ENCODE measurements at places on chromosomes 2 and 18.

GRCh38 chr2:239323447-239323846, 77.4 kb downstream of the HDAC4 start:
- DNase-seq = no peak

GRCh38 chr2:24076849-24077534, 866 bp upstream of the SF3B6 start:
- DNase-seq = no peak

DNA sequence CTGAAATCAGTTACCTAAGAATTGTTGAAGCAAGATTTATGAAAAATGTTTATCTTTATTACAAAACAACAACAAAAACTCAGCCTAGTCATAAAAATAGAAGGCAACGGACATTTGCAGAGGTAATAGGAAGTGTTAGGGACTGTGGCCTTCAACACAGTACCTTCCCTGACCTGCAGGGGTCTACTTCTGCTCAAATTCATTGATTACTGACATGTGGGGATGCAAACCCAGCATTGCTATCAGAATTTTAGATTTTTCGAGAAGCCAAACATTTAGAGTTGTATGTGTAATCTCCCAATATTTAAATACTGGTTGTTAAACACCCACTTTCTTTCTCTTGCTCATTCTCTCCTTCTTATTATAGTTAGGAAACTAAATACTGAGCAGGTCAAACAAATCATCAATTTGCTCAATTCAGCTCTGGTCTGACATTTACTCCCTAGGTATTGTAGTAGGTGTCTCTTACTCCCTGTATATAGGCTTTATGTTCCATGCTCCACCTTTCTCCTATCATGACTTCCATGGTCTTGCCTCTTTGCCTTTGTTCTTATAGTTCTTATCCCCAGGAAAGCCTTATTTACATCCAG, 198.5 kb downstream of the UBE2E3 start:
- peak; percentile 17 for DNase-seq

GRCh38 chr2:69565431-69565839, 78.1 kb downstream of the AAK1 start:
- DNase-seq = peak; percentile 63
